ENCODE measurements at places on chromosomes 1 and 21. TPM values are rescaled to one million over a fixed set of nuclear protein-coding genes. Genes with fewer than 3 reads are reported as not detected.

CD5L gene
- total RNA-seq, result not detected

ZFP69B gene
- 4.4 TPM for total RNA-seq

NECTIN4 gene
- 81.0 TPM for total RNA-seq

PINK1 gene
- total RNA-seq, result 50.2 TPM

BEND5 gene
- total RNA-seq, result 0.21 TPM

PAQR6 gene
- total RNA-seq, result 0.34 TPM

TFB2M gene
- total RNA-seq, result 23.4 TPM

CFHR1 gene
- not detected for total RNA-seq

OPRD1 gene
- not detected for total RNA-seq

C8B gene
- total RNA-seq, result not detected

KCNA3 gene
- total RNA-seq, result not detected

RPE65 gene
- total RNA-seq, result not detected

WLS gene
- total RNA-seq, result 35.5 TPM

FNDC5 gene
- not detected for total RNA-seq

ERG gene
- total RNA-seq, result 0.78 TPM

TEX38 gene
- total RNA-seq, result not detected

SPRR1B gene
- 86.5 TPM for total RNA-seq

ADAMTSL4 gene
- 2.8 TPM for total RNA-seq

RBM11 gene
- total RNA-seq, result 0.34 TPM

FAAH gene
- total RNA-seq, result 11.7 TPM

KCNH1 gene
- total RNA-seq, result not detected

ITGB2 gene
- total RNA-seq, result 0.68 TPM

DIPK1A gene
- total RNA-seq, result 16.2 TPM

FMOD gene
- total RNA-seq, result 0.28 TPM

CHTOP gene
- 56.5 TPM for total RNA-seq

BNIPL gene
- total RNA-seq, result 7.5 TPM

PADI3 gene
- total RNA-seq, result 0.68 TPM

FCAMR gene
- total RNA-seq, result not detected

ATAD3C gene
- 0.34 TPM for total RNA-seq

AMY1A gene
- total RNA-seq, result not detected

C1orf50 gene
- 4.4 TPM for total RNA-seq

CCDC28B gene
- 3.5 TPM for total RNA-seq

ANXA9 gene
- 0.50 TPM for total RNA-seq

IGSF21 gene
- total RNA-seq, result not detected

SLC9A1 gene
- 78.4 TPM for total RNA-seq

MAGI3 gene
- total RNA-seq, result 10.3 TPM

OVAAL gene
- not detected for total RNA-seq

KRTAP19-4 gene
- total RNA-seq, result not detected

FAM163A gene
- total RNA-seq, result not detected

TFF2 gene
- not detected for total RNA-seq

SYPL2 gene
- total RNA-seq, result not detected

KRTAP13-2 gene
- total RNA-seq, result not detected

SPEN gene
- 63.0 TPM for total RNA-seq

FOXD2 gene
- 0.07 TPM for total RNA-seq

CR1L gene
- not detected for total RNA-seq

TSPEAR gene
- not detected for total RNA-seq

CRTC2 gene
- total RNA-seq, result 8.2 TPM

PKLR gene
- total RNA-seq, result not detected

CYP4Z1 gene
- 0.07 TPM for total RNA-seq

RBBP5 gene
- total RNA-seq, result 28.0 TPM

ERICH3 gene
- not detected for total RNA-seq

GPATCH3 gene
- 10.6 TPM for total RNA-seq

WNT3A gene
- total RNA-seq, result under 0.01 TPM

PAFAH2 gene
- total RNA-seq, result 29.3 TPM

FAM177B gene
- not detected for total RNA-seq

LEPR gene
- total RNA-seq, result 18.3 TPM
